ENCODE measurements at places on chromosomes 11 and 22. TPM values are rescaled to one million over a fixed set of nuclear protein-coding genes. Genes with fewer than 3 reads are reported as not detected.

GRCh38 chr11:125772834-125773505, 5.7 kb downstream of the PATE2 start:
- peak; percentile 99 for DNase-seq

DNA sequence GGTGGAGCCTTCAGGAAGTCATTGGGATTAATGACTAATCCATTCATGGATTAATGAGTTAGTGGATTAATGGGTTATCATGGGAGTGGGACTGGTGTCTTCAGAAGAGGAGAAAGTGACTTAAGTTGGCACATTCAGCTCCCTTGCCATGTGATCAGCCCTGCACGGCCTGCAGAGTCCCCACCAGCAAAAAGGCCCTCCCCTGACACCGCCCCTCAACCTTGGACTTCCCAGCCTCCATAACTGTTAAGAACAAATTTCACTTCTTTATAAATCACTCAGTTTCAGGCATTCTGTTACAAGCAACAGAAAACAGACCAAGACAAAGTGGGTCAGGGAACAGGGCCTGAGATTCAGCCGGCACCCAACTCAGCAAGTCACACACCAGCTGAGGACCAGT, 85.3 kb downstream of the MICAL3 start:
- DNase-seq = no peak

- peak; percentile 55 for DNase-seq
Observed at GRCh38 chr11:22807855-22808570, 21.6 kb downstream of the SVIP start.

- DNase-seq = peak; percentile 50
Observed at GRCh38 chr11:125165111-125165842, 726 bp downstream of the PKNOX2 start.

GRCh38 chr11:131858505-131858904, 488.1 kb downstream of the NTM start:
- no peak for DNase-seq

DNA sequence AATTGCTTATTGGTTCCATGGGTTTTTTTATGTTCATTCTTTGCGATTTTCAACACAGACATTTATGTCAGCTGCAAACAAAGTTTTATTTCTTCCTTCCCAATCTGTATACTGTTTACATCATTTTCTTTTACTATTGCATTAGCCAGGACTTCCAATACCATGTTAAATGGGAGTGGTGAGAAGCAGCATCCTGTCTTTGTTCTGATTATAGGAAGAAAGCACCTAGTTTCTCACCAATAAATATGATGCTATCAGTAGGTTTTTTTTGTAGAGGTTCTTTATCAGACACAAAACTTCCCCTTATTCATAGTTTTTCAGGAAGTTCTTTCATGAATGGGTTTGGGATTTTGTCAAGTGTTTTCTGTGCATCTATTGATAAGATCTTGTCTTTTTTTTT, 28.0 kb upstream of the OR8B8 start:
- DNase-seq = no peak

DNA sequence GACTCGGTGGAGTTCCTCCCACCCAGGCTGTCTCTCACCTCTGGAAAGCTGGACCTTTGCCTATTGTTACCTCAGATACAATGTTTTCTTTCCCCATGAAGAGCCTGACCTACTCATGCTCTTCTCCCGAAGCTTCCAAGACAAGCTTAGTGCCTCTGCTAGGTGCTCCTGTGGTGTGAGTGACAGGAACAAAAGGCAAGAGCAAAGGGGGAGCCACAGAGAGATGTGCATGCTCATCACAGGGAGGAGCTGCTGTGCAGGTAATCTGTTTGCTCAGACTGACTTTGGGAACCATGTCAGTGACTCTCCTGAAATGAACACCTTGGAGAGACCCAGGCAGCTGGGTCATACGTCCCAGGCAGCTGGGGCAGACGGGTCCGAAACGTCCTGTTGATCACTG, 53.6 kb upstream of the VSTM5 start:
- no peak for DNase-seq

- peak; percentile 97 for DNase-seq
Observed at GRCh38 chr22:28798810-28799605, 1.4 kb downstream of the XBP1 start.

GRCh38 chr22:33271390-33272161, 213.4 kb upstream of the SYN3 start:
- DNase-seq = peak; percentile 78

GRCh38 chr11:45484326-45484883, 181.0 kb downstream of the CHST1 start:
- no peak for DNase-seq

Gene HEPN1
- not detected for total RNA-seq

- no peak for DNase-seq
Observed at GRCh38 chr22:27128461-27129085, 471.2 kb downstream of the MIAT start.

GRCh38 chr22:42811459-42811858, 45.6 kb downstream of the ARFGAP3 start:
- DNase-seq = no peak

DNA sequence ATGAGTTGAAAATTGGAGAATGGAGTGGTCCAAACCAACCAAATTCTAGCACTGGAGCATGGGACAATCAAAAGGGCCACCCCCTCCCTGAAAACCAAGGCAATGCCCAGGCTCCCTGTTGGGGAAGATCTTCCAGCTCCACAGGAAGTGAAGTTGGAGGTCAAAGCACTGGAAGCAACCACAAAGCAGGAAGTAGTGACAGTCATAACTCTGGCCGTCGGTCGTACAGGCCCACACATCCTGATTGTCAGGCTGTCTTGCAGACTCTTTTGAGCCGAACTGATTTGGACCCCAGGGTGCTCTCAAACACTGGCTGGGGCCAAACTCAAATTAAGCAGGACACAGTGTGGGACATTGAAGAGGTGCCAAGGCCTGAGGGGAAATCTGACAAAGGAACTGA, 80.5 kb upstream of the ADSL start:
- no peak for DNase-seq

Gene OR2AG1
- not detected for total RNA-seq

DNA sequence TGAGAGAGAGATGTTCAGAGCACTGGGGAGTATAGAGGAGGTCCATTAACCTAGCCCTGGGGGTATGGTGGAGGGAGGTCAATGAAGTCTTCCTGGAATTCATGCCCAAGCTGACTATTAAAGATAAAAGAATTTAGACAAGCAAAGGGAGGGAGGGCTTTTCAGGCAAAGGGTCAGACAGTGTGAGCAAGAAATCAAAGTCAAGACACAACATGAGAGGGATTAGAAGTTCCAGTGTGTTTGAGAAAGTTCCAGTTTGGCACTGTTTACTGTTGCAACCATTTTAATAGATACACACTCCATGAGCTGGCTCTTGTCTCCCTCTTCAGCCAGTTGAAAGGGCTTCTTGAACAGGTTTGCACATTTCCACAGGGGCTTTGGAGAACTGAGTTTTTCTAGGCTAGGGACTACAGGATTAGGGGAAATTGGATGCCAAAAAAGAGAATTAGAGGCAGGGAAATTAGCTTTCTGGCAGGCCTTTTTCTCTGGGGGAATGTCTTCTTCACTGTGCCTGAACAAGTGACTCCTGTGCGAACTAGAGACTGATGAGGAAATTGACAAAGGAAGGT, 14.7 kb upstream of the NNMT start:
- peak; percentile 73 for DNase-seq

DNA sequence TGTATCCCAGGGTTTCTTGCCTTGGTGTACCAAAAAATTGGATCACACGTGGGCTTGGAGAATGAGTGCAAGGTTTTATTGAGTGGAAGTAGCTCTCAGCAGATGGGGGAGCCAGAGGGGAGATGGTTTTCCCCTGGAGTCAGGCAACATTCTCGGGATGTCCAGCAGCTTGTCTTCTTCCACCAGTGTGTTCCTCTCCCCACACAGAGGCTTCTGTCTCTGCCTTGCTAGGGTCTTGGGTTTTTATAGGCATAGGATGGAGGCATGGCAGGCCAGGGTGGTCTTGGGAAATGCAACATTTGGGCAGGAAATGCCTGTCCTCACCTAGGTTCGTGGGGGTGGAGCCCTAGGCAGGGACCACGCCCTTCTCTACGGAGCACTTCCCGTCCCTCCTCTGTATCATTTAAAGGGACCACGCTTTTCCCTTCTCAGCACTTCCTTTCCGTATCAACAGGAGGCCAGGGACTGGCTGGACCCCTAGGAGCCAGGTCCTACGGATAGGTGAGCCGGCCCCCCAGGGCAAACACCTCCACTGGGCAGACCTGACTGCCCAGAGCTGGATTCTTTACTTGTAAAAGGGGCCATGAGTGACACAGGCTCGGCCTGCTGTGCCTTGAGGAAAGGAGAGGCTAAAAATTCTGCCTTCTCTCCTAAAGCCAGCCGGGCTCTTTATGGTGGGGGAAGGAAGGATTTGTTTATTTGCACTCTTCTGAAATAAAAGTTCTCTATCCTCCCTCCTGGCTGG, 55.3 kb upstream of the CCDC188 start:
- DNase-seq = peak; percentile 75

DNA sequence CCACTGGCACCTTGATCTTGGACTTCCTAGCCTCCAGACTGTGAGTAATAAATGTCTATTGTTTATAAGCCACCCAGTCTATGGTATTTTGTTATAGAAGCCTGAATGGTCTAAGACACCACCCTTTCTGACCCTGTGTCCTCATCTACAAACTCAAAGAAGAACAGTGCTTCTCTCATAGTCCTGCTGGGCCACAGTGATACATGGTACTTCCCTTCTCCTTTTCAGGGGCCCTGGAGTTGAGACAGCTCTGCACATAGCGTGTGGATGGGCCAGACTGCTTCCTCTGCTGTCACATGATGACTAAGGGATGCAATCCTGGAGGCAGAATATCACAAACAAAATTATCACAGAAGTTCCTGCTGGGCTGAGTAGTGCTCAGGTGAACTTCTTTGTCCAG, 5.0 kb downstream of the KCNJ11 start:
- peak; percentile 13 for DNase-seq

DNA sequence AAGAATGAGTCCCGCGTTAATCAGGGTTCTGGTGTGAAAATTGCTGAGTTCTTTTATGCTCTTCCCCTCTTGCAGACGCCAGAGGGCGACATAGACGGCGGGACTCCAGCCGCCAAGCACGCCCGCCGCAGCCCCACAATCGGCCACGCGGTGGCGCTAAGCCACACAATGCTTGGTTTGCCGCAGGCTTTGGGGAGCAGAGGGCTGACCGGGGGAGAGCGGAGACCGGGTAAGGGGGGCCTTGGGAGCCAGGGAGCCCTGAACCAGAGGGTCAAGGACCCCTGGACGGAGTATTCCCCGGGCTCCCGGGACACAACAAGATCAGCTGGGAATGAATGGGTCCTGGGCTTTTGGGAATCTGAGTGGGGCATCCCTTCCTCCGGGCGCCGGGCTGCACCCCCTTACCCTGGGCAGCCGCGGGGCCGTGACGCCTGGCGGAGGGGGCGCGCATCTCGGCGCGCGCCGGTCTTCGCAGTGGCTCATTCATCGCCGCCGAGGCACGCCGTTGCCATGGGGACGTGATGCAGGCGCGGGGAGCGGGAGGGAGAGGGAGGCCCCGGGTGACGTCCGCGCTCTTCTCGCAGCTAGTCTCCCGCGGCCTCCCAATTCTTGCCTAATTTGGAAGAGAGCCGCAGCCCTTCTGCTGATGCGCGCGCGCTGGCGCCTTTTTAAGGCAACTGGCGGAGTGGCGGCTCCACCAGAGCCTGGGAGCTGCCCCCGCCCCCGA, 12.2 kb upstream of the NPAS4 start:
- DNase-seq = peak; percentile 85

- no peak for DNase-seq
Observed at GRCh38 chr22:24686280-24686679, 83.3 kb downstream of the GGT1 start.

- DNase-seq = peak; percentile 29
Observed at GRCh38 chr11:16738947-16739815, 734 bp downstream of the C11orf58 start.

Gene SHANK2
- total RNA-seq = 4.9 TPM

DNA sequence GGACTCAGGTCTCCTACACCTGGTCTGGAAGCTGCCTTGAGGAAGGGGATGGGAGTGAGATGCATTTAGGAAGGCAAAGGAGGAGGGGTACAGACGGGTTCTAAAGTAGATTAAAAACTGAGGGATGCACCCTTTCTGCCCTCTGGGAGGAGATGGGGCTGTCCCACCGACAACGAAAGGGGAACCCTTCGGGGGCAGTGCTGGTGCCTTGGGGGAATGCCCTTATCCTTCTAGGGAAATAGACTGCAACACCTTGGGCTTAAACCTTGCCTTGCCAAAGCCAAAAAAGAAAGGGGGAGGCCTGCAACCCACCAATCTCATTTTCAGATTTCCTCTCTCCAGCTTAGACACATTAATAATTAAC, 89.8 kb downstream of the PLEKHA7 start:
- DNase-seq = no peak

Gene WBP2NL
- 1.6 TPM for total RNA-seq

DNA sequence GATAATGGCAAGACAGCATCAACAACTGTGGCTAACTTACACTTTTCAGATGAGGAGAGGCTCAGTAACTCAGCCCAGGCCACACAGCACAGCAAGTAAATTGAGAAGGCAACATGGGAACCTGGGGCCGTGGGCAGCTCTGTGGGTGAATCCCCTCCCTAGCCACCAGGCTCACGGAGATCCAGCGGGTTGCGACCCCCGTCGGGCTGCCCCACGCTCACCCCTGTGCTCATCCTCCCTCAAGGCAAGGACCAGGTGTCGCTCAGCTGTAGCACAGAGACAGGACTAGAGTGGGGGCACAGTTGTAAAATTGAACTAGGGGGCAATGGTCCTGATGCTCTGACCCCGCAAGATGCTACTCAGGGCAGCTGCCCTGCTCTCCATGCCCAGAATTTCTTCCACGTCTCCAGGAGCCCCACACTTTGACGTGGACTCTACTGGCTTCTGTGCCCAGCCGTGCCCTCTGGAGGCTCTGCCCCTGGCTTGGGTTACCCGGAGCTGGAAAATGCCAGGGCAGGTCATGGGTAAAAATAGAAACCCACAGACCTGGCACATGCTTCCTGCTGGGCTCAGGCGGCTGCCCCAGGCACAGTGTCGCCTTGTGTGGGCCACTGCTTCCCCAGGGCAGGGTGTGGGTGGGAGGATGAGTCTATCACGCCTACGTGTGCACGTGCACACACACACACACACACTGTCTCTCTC, 9.0 kb downstream of the TUBA8 start:
- DNase-seq = no peak

Gene OR56A1
- not detected for total RNA-seq

GRCh38 chr11:93783765-93784144, 327 bp upstream of the MED17 start:
- DNase-seq = no peak

Gene OR56A4
- total RNA-seq = not detected

Gene ISX
- not detected for total RNA-seq

- peak; percentile 94 for DNase-seq
Observed at GRCh38 chr11:118921121-118921928, 4.4 kb downstream of the BCL9L start.

Gene FIBIN
- 22.6 TPM for total RNA-seq

- no peak for DNase-seq
Observed at GRCh38 chr11:90558328-90558865, 335.5 kb upstream of the CHORDC1 start.
